Suprapubic skin (tissue), 4 donors: ENCODE measurements at places on chromosomes 5 and 9.
A peak's percentile ranks its signal among the peaks of the same experiment; 100 is the strongest.

DNA sequence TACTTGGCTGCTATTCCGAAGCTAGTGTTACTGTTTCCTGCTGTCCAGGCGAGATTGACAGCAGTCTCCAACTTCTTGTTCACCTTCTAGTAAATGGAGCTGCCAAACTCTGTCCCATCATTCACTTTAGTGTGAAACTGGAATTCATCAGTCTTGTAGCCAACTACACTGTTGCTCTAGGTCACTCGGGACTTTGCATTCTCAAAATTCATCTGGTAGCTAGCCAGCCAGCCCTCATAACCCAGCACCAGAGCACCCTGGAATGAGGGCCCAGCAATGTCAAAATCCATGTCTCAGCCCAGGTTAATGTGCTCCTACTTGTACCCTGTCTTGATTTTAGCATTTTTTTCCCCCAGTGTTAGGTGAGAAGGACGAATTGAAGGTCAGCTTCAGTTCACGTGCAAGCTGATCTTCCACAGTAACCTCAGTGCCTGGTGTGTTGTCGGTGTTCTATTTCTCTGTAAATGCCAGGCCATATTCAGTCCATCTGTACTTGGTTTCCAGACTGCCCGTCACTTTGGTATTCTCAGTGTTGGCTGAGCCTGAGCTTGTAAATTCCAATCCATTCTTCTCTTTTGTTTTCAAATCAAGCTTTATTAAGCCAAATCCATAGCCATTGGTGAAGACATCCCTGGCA is 28.9 kb downstream of the ZNF169 start:
- DNase-seq = no peak

- no peak for DNase-seq
Measured at GRCh38 chr5:2110934-2111462, 228.3 kb upstream of the IRX4 start.

DNA sequence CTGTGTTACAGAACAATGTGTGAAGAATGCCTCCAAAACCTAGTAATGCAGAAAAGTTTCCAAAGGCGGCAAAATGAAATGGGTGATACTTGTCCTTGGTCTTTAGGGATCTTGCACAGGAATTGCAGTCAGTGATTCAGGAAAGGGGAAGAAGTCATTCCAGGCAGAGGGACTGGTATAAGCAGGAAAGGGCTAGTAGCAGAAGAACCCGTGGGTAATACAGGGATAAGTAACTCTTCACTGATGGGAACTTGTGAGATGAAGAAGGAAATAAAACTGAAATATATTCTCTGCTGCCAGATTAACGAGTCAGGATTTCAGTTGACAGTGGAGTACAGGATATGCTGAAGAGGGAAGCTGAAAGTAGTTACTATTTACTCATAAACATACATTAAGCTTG is 1.2 kb downstream of the SRFBP1 start:
- DNase-seq = no peak

GRCh38 chr9:97473717-97474116 is 27.7 kb upstream of the TMOD1 start:
- DNase-seq = no peak

DNA sequence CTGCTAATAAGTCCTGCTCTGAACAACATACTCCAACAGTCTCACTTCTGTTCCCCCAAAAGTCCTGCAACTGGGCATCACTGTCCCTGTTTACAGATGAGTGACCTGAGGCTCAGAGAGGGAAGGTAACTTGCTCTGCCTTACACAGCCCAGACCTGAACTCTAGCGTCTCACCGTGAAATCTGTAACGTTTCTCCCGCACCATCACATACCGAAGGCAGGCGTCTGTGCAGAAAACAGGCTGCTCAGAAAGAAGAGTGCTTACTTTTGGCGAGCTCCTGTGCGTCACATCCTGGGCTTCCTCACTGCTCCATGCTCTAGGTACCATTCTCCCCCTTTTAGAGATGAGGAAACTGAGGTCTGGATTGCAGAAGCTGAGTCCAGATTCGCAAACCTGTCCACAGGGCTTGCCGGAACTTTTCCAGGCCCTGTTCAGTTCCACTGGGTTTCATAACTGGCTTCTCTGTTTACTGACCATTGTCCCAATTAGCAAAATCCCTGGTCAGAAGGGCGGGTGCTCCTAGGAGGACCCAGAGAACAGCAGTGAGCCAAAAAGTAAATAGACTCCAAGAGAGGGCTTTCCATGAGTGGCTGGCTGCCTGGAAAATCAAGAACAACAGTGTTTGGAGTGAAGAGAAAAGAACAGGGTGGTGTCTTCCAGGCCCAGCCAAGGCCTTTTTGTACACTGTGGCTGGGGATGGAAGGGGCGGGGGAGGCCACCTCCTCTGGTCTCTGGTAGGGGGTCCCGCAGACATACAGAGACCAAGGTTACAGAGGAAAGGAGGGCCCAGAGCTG is 27.1 kb downstream of the GSN start:
- peak; percentile 80 for DNase-seq

GRCh38 chr9:136939996-136940525 is 4.5 kb downstream of the FBXW5 start:
- DNase-seq = no peak

DNA sequence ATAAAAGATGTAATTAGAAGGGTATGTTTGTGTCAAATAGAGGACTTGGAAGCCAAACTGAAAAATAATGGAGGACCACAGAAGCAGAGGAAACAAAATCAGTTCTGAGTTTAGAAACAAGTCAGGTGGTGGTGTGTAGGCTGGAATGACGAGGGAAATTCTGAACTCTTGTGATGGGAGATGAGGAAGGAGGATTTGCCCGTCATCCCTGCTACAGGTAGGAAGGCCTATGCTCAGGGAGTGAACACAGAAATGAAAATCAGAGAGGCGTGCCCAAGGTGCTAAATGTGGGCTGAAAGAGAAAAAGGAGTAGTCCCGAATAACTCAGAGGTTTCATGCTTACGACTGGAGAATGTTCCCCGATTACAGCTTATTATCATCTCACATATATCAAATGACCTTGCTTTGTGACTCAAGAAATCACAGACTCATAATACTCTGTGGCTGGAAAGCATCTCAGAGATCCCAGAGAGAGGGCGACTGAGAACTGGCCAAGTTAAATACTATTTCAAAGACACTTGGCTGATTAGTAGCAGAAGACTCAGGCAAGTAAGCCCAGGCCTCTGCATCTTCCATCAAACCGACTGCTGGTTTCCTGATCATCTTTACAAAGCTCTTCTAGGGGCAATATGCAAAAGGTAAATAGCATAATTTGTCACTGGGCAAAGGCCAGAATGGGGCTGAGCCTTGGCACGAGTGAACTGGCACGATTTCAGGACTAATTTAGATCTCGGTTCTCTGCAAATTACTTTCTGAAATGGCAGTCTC is 126.0 kb downstream of the SUSD1 start:
- no peak for DNase-seq

GRCh38 chr5:146902471-146902870 is 23.9 kb upstream of the PPP2R2B start:
- no peak for DNase-seq

DNA sequence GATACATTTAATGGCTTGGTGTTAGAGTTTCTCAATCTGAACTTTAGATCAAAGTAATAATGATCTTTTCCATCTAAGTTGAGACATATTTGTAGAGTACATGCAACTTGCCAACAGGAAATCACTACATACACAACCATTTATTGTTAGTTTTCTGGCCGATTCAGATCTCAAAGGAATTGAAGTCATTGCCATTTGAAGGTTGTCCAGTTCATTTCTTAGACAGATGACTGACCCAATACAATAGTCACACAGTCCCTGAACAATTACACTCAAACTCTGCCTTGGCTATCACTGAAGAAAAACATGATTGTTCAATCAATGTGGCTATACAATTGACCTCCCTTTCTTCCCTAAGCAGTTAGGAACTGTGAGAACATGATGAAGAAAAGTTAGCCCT is 753.2 kb upstream of the RIOK2 start:
- DNase-seq = no peak

DNA sequence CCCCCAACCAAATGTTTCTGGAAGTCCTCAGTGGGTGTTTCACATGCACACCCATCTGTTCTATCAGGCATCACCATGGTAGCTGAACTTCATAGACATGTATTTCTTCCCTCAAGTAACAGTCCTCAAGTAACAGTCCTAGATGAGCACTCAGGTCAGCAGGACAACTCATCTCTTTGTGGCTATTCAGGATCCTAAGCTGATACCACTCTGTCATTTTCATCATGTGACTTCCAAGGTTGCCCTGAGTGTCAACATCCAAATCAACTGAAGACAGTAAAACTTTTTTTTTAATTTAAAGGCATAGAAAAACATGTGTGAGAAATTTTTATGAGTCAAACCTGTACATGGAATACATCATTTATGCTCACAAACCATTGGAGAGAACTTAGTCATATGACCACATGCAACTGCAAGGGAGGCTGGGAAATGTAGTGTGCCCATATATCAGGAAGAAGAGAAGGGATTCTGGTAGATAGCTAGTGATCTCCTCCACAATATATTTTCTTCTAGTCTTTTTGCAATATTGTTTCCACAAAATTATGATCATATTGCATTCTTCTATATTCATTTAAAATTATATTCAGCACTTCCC is 64.2 kb upstream of the FST start:
- DNase-seq = no peak

- no peak for DNase-seq
Measured at GRCh38 chr9:25602400-25603044, 75.7 kb downstream of the TUSC1 start.

DNA sequence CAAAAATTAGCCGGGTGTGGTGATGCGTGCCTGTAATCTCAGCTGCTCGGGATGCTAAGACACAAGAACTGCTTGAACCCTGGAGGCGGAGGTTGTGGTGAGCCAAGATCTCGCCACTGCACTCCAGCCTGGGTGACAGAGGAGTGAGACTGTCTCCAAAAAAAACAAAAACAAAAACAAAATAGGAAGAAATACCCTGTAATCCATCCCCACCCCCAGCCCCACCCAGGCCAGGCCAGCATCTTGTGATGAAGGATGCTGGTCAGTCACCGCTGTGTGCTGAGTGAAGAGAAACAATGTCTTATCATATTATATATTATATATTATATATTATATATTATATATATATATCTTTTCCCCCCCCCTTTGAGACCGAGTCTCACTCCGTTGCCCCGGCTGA is 15.4 kb upstream of the CCIN start:
- no peak for DNase-seq

DNA sequence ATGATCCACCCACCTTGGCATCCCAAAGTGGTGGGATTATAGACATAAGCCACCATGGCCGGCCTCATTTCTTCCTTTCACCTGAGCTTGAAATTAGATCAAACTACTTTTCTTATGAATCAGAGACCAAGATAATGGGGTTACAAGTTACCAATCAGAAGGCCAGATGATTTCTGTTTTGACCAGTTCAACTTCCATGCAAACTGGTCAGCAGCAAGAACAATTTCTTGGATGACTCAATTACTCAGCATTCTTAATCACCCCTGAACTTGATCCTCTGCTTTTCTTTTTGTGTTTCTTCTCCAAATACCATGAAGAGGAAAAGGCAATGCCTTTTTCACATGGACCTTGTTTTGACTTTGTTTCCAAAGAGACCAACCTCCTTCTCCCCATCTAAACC is 10.0 kb upstream of the PLIN2 start:
- DNase-seq = no peak
